ENCODE measurements at places on chromosomes 7 and 10.
A peak's percentile ranks its signal among the peaks of the same experiment; 100 is the strongest.

DNA sequence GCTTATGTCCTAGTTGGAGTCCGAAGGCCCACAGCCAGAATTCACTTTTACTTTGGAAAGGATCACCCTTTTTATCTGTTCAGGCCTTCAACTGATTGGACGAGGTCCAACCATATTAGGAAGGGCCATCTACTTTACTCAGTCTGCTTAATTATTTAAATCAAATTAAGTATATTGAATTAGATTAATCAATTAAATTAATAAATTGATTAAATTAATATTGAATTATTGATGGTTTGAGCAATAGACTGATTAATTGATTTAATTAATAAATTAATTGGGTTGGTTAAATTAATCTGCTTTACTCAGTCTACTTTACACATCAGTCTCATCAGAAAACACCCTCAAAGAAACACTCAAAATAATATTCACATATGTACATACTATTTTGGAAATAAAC lies 816.9 kb upstream of the POT1 start:
- H3K4me3 ChIP-seq = no peak overlapping the region
- H3K27ac ChIP-seq = no peak overlapping the region
- H3K27me3 ChIP-seq = no peaks in the 10 kb centered on the region
- DNase-seq = no peak
- no peaks in the 10 kb centered on the region for H3K36me3 ChIP-seq

- H3K4me1 ChIP-seq = no peaks in the 10 kb centered on the region
- no peaks in the 10 kb centered on the region for H3K36me3 ChIP-seq
- no peak for DNase-seq
- no peak overlapping the region for H3K4me3 ChIP-seq
- H3K27ac ChIP-seq = no peak overlapping the region
- H3K27me3 ChIP-seq = no peaks in the 10 kb centered on the region
Measured at GRCh38 chr7:36682102-36682501, 42.2 kb downstream of the AOAH start.

GRCh38 chr10:16698461-16698860 lies 118.8 kb downstream of the RSU1 start:
- no peak overlapping the region for H3K4me3 ChIP-seq
- H3K36me3 ChIP-seq = peaks cover 16% of the 10 kb centered on the region
- DNase-seq = no peak
- no peaks in the 10 kb centered on the region for H3K27me3 ChIP-seq
- no peaks in the 10 kb centered on the region for H3K4me1 ChIP-seq
- H3K27ac ChIP-seq = no peak overlapping the region

GRCh38 chr7:70500261-70500660 lies 631.7 kb upstream of the GALNT17 start:
- no peak overlapping the region for H3K4me3 ChIP-seq
- H3K36me3 ChIP-seq = no peaks in the 10 kb centered on the region
- no peak overlapping the region for H3K27ac ChIP-seq
- DNase-seq = no peak
- no peaks in the 10 kb centered on the region for H3K4me1 ChIP-seq

GRCh38 chr7:108559253-108559652 lies 10.3 kb downstream of the THAP5 start:
- H3K4me3 ChIP-seq = no peak overlapping the region
- H3K4me1 ChIP-seq = no peaks in the 10 kb centered on the region
- H3K27ac ChIP-seq = no peak overlapping the region
- no peaks in the 10 kb centered on the region for H3K27me3 ChIP-seq
- peaks cover 2% of the 10 kb centered on the region for H3K36me3 ChIP-seq

- no peaks in the 10 kb centered on the region for H3K27me3 ChIP-seq
- DNase-seq = no peak
- no peak overlapping the region for H3K4me3 ChIP-seq
- H3K4me1 ChIP-seq = no peaks in the 10 kb centered on the region
- no peaks in the 10 kb centered on the region for H3K36me3 ChIP-seq
- no peak overlapping the region for H3K27ac ChIP-seq
Measured at GRCh38 chr10:73635781-73636180, 5.5 kb downstream of the MYOZ1 start.

GRCh38 chr7:157528785-157529341 lies 192.1 kb downstream of the DNAJB6 start:
- H3K4me3 ChIP-seq = no peak overlapping the region
- no peak overlapping the region for H3K27ac ChIP-seq
- H3K36me3 ChIP-seq = no peaks in the 10 kb centered on the region
- H3K4me1 ChIP-seq = no peaks in the 10 kb centered on the region

GRCh38 chr7:150341263-150342120 lies at the start of gene RARRES2:
RARRES2 (minus strand) TSS chr7:150341629; CDS start chr7:150340609, 1,020 bp downstream.
- peaks cover 61% of the 10 kb centered on the region for H3K27me3 ChIP-seq
- peak within 1 kb of the TSS; percentile 50 for H3K4me3 ChIP-seq
- peaks cover 16% of the 10 kb centered on the region for H3K36me3 ChIP-seq
- H3K4me1 ChIP-seq = peaks cover 20% of the 10 kb centered on the region
- H3K27ac ChIP-seq = peak within 1 kb of the TSS; percentile 73

- no peaks in the 10 kb centered on the region for H3K4me1 ChIP-seq
- no peak overlapping the region for H3K27ac ChIP-seq
- H3K4me3 ChIP-seq = no peak overlapping the region
- H3K27me3 ChIP-seq = peaks cover 76% of the 10 kb centered on the region
- DNase-seq = no peak
Measured at GRCh38 chr7:131691454-131692130, 135.2 kb upstream of the PODXL start.

DNA sequence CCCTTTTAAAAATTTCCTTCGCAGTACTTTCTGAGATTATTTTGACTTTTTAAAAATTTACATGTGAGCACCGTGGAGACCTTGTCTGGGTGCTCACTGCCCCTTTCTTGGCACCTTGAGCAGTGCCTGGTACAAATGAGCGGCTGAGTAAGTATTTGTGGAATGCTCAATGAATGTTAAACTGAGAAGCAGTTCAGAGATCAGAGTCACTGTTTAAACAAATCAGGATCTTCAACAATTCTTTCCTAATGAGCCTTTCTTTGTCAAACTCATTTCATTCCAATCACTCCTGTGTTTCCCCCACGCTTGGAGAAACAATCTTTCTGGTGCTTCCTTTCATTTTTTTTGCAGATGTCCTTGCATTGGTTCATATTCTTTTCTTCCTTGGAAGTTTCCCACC lies 611.3 kb upstream of the GALNT17 start:
- H3K4me3 ChIP-seq = no peak overlapping the region
- no peaks in the 10 kb centered on the region for H3K27me3 ChIP-seq
- H3K4me1 ChIP-seq = no peaks in the 10 kb centered on the region
- H3K36me3 ChIP-seq = no peaks in the 10 kb centered on the region
- no peak for DNase-seq

DNA sequence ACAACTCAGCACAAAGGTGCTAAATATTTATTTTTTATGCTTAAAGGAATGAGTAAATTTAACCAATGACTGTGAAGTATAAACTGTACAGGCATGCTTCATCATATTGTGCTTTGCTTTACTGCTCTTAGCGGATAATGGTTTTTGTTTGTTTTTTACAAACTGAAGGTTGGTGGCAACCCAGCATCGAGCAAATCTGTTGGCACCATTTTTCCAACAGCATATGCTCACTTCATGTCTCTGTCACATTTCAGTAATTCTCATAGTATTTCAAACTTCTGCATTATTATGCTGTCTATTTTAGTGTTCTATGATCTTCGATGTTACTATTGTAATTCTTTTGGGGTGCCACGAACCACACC lies 22.8 kb downstream of the BRAF start:
- H3K27me3 ChIP-seq = no peaks in the 10 kb centered on the region
- no peak overlapping the region for H3K4me3 ChIP-seq
- peak overlapping the region; percentile 6 for H3K27ac ChIP-seq

Measured in left lung (tissue), 14 donors.